GM12878 (cell line): ENCODE measurements at places on chromosomes 7 and 10. TPM values are rescaled to one million over a fixed set of nuclear protein-coding genes. Genes with fewer than 3 reads are reported as not detected.

DNA sequence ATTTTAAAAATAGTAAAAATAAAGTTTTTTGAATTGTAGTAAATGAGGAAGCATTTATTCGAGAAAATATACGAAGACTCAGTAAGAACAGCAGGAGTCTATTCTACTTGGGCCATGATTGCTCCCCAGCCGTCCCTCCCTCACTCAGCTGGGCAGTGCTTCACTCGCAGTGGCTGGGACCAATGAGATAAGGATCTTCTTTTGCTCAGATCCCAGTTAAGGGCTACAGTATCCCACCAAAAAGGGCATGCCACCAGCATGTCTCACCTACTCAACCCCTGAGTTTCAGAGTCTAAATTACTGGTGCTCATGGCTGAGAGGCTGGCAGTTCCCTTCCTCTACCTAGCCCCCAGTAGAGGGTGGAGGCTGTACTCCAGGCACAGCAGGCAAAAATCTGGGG is 455.7 kb upstream of the PFKP start:
- no peak overlapping the region for H3K27ac ChIP-seq
- no peaks in the 10 kb centered on the region for H3K4me1 ChIP-seq
- no peak for DNase-seq
- no peak overlapping the region for H3K4me3 ChIP-seq
- no peaks in the 10 kb centered on the region; the same call in 1 of the 2 replicates for H3K27me3 ChIP-seq

DNA sequence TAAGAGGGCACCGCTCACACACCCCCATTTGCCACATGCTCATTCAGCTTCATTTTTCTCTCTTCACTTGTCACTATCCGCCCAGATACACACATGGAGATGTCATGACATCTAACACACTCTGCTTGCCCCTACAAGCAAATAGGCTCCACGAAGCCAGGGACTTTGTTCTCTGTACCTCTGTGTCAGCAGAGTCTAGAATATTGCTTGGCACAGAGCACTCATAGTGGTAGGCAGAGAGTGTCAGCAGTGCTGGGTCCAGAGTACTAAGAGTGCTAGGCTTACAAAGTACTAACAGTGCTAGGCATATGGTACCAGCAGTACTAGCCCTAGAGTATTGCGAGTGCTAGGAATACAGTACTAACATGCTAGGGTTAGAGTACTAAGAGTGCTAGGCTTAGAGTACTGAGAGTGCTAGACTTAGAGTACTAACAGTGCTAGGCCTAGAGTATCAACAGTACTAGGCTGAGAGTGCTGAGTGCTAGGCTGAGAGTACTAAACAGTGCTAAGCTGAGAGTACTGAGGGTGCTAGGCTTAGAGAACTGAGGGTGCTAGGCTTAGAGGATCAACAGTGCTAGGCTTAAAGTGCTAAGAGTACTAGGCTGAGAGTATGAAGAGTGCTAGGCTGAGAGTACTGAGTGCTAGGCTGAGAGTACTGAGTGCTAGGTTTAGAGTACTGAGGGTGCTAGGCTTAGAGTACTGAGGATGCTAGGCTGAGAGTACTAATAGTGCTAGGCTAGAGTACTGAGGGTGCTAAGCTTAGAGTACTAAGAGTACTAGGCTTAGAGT is 166.1 kb downstream of the PRKAG2 start:
- H3K36me3 ChIP-seq, result no peaks in the 10 kb centered on the region
- DNase-seq, result no peak
- H3K27ac ChIP-seq, result no peak overlapping the region
- peaks cover 3% of the 10 kb centered on the region; the same call in 1 of the 2 replicates for H3K4me1 ChIP-seq

- DNase-seq, result no peak
- no peak overlapping the region for H3K27ac ChIP-seq
- H3K27me3 ChIP-seq, result no peaks in the 10 kb centered on the region
- no peak overlapping the region for H3K4me3 ChIP-seq
- no peaks in the 10 kb centered on the region for H3K36me3 ChIP-seq
Measured at GRCh38 chr7:154372011-154372601, 319.9 kb downstream of the DPP6 start.

- no peak for DNase-seq
- H3K4me1 ChIP-seq, result no peaks in the 10 kb centered on the region
- H3K4me3 ChIP-seq, result no peak overlapping the region
- no peaks in the 10 kb centered on the region for H3K27me3 ChIP-seq
- no peak overlapping the region for H3K27ac ChIP-seq
- H3K36me3 ChIP-seq, result no peaks in the 10 kb centered on the region
Measured at GRCh38 chr7:10779465-10780399, 193.9 kb upstream of the PHF14 start.

DNA sequence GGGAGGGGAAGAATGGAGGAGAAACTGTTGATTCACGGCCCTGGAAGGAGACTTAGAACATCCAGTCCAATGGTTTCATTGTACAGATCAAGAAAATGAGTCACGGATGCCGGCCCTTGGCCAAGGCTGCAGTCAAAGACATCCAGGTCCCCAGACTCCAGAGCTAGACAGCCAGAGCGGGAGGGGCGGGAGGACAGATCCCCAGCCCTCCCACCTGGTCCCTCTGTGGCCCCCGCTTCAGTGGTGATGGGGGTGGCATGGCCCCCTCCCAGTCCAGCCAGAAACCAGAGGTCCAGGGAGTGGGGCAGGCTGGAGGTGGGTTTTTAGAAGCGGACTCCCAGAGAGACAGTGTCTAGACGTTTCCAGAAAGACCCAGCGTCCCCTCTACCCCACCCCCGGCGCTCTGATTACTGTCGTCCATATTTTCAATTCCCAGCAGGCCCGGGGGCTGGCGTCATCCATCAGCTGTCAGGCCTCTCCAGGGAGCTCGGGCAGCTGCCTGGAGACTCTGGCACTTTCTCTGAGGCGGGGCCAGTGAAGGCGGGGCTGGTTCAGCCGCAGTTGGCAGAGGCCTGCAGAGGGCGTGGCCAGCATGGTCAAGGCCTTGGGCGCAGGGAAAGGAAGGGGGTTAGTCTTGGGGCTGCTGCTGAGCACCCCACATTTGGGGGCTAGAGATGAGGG is 8.0 kb upstream of the HSPB1 start:
- no peaks in the 10 kb centered on the region for H3K36me3 ChIP-seq
- no peak overlapping the region for H3K27ac ChIP-seq
- H3K4me3 ChIP-seq, result no peak overlapping the region
- H3K4me1 ChIP-seq, result peaks cover 6% of the 10 kb centered on the region
- DNase-seq, result no peak

- no peak within 1 kb of the TSS for H3K27ac ChIP-seq
- H3K4me1 ChIP-seq, result no peaks in the 10 kb centered on the region
- peaks cover 8% of the 10 kb centered on the region for H3K27me3 ChIP-seq
- no peaks in the 10 kb centered on the region for H3K36me3 ChIP-seq
- H3K4me3 ChIP-seq, result peak within 1 kb of the TSS; percentile 73; the same call in 1 of the 2 replicates
Measured at GRCh38 chr7:138981332-138982203, at the start of gene KIAA1549. Gene KIAA1549, minus strand, starts transcription at chr7:138981389. Its CDS starts 120 bp downstream, at chr7:138981269.

Gene CPXM2
- total RNA-seq, result 0.58 and 0.67 TPM in 2 replicates

Gene GARIN1A
- total RNA-seq, result 0.21 and 0.23 TPM in 2 replicates

Gene NPC1L1
- 0.08 TPM in 1 of 2 replicates, not detected in the other for total RNA-seq

Gene DUSP5
- total RNA-seq, result 41.6 and 44.9 TPM in 2 replicates

Gene HGF
- total RNA-seq, result 1.2 and 1.5 TPM in 2 replicates

Gene AKR1C8
- total RNA-seq, result not detected in 2 replicates
